T1000 (cell line): ENCODE measurements at places on chromosomes 2 and 18.

DNA sequence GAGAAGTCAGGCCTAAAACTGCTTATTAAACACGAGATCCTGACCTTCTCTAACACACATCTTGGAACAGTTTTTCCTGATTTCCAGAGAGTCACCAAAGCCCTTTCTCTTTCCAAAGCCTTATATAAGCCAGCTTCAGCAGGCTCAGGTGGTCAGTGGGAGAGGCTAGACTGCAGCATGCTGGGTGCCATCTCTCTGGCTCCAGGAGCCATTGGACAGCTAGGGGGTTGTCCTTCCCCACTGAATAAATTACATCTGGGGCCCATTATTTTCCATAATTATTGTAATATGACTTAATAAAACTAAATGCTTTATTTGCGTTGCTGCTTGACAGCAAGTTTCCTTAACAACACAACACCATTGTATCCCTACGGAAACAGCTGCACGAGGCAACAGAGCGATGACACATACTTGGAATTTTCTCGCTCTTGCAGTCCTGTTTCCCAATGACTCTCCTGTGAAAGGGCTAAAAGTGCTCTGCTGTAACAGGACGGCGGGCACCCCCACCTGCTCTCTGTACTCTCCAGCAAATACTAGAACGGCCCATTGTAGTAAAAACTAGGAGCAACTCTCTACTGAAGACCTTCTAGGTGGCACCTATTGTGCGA, 160.6 kb downstream of the RNF144A start:
- no peak for DNase-seq

DNA sequence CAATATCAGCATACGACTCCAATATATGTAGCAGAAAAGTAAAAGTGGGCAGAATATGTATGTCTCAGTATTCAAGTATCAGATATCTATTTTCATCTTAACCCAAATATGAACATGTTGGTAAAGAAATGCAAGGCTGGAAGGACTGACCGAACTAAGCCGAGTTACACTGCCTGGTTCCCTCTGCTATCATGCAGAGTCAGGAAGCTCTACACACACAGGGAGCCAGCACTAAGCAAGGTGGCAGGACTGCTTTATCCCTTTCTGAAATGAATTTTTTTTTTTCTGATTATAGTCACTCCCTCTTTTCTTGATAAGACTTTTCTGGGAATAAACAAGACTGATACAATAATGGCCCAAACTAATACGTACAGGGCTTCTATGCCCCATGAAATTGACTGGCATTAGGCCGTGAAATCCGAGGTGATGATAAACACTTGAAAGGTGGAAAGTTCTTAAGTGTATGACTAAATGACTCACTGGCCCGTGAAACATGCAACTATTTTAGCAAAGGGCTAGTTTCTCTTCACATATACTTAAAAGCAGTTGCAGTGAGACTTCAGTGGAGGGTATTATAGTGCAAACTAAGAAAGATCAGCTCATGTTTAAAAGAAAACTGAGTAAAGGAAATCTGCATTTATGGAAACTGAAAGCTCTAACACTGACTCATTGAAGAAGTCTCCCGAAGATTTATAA, 14.9 kb downstream of the DPP4 start:
- no peak for DNase-seq

GRCh38 chr18:56035546-56035945, 447.6 kb upstream of the TCF4 start:
- DNase-seq: no peak

- DNase-seq: no peak
Observed at GRCh38 chr2:43484323-43484930, 111.4 kb downstream of the THADA start.

DNA sequence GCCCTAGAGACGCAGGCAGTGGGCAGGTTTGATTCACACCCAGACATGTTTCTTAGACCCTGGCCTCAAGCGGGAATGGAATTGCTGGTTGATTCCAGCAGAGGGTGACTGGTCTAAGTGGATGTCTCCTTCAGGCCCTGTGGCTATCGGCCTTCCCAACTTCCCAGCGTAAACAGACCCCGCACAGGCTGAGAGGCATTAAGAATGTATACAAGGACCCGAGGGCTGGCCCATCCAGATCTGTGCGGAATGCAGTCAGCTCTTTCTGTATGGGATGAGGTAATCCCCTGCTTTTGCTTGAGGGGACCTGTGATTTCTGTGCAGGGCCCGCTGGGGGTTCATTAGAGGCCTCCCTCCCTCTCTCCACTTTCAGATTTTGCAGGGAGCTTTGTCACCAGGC, 6.5 kb downstream of the ACKR3 start:
- no peak for DNase-seq

DNA sequence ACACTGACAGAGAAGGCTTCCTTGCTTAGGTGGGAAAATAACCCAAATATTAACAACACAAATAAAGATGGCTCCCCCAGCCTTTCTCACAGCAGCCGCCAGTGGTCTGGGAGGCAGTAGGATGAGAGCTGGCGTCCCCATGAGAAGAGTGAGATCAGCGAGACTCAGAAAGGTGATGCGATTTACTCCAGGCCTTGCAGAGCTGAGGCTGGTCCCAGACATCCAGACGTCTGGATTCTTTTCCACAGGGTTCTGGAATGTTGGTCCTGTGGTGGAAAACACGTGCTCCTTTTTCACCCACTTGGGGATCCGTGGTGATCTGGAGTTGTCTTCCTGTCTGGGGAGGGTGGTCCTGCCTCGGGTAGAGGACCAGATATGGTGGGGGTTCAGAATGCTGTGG, 190.6 kb downstream of the CTIF start:
- DNase-seq: no peak

DNA sequence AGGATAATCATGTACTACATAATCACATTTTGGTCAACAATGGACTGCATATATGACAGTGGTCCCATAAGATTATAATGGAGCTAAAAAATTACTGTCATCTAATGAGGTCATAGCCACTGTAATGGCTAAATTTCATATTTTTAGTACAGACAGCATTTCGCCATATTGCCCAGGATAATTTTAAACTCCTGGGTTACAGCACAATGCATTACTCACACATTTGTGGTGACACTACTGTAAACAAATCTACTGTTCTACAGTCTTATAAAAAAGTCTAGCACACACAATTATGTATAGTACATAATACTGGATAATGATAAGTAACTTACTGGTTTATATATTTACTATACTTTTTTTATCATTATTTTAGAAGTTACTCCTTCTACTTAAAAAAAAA, 12.8 kb downstream of the EIF2AK2 start:
- DNase-seq: no peak

DNA sequence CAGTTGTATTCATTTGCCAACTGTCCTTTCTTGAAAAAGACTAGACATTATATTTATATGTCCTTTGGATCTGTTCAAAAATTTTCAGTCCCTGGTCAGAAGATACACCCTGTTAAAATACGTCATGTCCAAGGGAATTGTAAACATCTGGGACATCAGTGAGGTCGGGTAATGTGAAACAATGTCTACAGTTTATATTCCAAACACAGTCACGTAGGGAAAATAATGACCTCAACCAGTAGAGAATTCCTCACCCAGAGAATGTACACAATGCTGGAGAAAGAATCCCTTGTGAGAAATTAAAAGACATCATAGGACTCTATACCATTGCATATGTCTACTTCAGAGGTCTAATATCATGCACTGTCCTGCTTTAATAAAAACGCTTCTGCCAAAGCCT, 888.0 kb upstream of the CHAC2 start:
- no peak for DNase-seq

GRCh38 chr2:164642268-164642667, 21.0 kb upstream of the GRB14 start:
- no peak for DNase-seq

DNA sequence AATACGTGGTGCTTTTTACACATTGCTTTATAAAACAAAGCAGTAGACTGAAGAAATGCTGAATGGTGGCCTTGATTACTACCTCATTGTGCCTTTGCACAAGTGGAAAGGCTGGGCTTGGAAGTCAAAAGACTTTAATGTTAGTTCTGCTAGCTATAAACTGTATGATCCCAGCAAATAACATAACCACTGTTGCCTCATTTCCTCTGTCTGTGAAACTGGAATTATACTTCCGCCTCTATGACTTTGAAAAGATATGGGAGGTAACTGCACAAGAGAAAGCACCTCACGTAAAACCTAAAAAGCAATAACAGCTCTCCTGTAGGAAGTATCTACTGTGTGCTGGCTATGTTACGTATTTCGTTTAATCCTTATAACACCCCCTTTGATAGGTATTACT, 43.4 kb upstream of the DSC1 start:
- DNase-seq: no peak

- DNase-seq: no peak
Observed at GRCh38 chr2:54999182-54999581, 51.1 kb downstream of the RTN4 start.

- no peak for DNase-seq
Observed at GRCh38 chr2:240286596-240286995, 146.1 kb upstream of the OTOS start.

- no peak for DNase-seq
Observed at GRCh38 chr18:74486119-74486849, 9.9 kb upstream of the CNDP2 start.

GRCh38 chr2:240868286-240869108, at the start of gene AGXT:
Gene AGXT (plus strand): TSS chr2:240868824. CDS start chr2:240868866, 42 bp downstream.
- no peak for DNase-seq

GRCh38 chr2:150125188-150125587, 362.3 kb downstream of the RND3 start:
- no peak for DNase-seq

DNA sequence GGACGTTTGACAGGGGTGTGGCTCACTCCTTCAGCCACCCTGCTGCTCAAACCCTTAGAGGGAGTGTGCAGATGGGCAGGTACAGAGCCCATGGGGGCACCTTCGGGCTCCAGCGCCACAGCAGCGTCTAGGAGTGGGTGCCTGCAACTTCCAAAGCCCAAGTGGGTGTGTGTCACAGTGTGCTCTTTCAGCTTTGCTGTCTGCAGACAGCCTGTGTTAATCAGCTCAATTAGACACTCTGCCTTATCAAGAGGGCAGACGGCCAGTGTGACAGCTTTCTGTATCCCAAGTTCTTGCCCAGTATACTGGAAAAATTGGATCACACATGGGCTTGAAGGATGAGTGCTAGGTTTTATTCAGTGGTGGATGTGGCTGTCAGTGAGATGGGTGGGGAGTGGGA, 96.7 kb downstream of the AP1S3 start:
- no peak for DNase-seq

GRCh38 chr18:79680100-79680879, 687 bp downstream of the CTDP1 start:
- DNase-seq: no peak

- no peak for DNase-seq
Observed at GRCh38 chr18:79698668-79699335, 19.2 kb downstream of the CTDP1 start.

- no peak for DNase-seq
Observed at GRCh38 chr18:63433334-63433866, 11.1 kb upstream of the VPS4B start.

- no peak for DNase-seq
Observed at GRCh38 chr2:134136731-134137130, 117.1 kb upstream of the MGAT5 start.

GRCh38 chr2:100980046-100980445, 22.0 kb upstream of the RPL31 start:
- no peak for DNase-seq

DNA sequence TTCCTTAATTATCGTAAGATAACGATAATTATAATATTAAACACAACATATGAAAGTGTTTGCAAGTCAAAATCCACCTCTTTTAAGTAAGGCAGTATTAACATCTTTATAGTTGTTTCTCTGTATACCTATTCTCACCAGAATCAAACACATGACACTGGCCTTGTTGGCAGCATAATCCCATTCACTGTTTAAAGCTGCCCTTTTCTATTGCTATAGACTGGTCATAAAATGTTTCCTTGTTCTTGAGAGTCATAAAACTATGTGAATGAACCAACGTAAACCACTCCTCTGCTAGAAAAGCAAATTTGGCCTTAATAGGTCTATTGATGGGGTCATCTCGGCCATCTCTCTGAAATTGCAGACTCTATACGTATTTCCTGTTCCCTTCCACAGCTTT, 293.1 kb downstream of the SLC8A1 start:
- DNase-seq: no peak

GRCh38 chr2:39648580-39648979, 17.1 kb upstream of the TMEM178A start:
- no peak for DNase-seq

GRCh38 chr2:85911814-85912692, 23.3 kb upstream of the ST3GAL5 start:
- peak; percentile 81 for DNase-seq

DNA sequence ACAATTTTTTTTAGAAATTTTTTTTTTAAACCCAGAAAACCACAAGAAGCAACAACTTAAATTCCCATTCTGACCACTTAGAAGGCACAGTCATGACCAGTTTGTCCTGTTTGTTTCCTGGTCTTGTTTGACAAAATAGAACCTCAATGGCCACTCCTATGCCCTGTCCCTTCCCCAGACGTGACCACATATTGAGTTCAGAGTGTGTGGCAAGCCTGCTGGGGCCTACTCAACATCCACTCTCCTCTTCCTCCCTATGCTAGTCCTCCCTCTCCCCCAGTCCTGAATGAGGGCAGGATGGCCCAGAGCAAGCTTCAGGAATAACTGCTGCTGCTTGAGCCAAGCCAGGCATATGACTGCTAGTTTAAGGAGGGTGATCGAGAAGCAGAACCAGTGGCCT, 89.6 kb downstream of the PRELID3A start:
- no peak for DNase-seq

- no peak for DNase-seq
Observed at GRCh38 chr2:240959941-240960308, 38.5 kb upstream of the SNED1 start.

- DNase-seq: no peak
Observed at GRCh38 chr2:156340377-156340776, 7.9 kb upstream of the NR4A2 start.

GRCh38 chr2:229523663-229524062, 190.7 kb downstream of the DNER start:
- DNase-seq: no peak

- no peak for DNase-seq
Observed at GRCh38 chr2:221337957-221338685, 234.0 kb downstream of the EPHA4 start.

DNA sequence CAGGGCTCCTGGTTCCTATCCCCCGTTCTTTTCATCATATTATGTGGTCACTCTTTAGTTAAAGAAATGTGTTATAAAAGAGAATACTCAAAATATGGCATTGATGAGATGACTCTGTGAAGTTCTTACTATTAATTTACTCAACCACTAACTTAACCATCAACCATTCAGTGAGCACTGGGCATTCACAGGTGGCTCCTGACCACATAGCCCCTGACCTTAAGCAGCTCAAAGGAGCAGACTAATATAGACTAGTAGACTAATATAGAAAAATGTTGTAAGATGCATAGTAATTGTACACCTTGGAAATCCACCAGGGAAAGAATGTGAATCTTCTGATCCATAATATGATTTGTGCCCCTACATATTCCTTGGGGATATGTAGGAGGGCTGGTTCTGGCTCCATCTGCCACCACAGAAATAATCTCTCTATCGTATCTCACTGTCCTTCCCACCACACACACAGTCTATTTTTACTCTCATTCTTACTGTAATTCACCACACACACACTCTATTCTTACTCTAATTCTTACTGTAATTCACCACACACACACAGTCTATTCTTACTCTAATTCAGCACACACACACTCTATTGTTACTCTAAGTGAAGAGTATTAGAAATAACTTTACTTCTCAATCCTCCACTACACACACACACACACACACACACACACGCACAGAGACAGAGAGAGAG, 188.9 kb upstream of the ITGA4 start:
- no peak for DNase-seq
